Posterior cingulate gyrus (tissue), 11 donors: ENCODE measurements at places on chromosomes 6 and 20.

DNA sequence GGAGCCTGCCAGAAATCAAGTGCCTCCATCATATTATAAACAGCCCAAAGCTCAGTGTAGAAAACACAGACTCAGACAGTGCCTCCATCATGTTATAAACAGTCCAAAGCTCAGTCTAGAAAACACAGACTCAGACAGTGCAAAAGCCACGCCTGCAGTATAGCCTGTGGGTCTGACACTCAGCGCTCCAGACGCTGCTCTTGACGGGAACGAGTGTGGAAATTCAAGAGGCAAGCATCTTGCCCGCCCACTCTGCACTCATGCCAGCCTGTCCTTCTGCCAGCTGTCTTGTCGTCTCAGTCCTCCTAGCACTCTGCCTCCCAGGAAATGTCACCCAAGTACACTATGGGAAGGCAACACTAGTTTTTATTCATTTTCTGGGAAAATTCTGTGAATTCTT lies 274.2 kb upstream of the CDH4 start:
- DNase-seq, result peak; percentile 72

DNA sequence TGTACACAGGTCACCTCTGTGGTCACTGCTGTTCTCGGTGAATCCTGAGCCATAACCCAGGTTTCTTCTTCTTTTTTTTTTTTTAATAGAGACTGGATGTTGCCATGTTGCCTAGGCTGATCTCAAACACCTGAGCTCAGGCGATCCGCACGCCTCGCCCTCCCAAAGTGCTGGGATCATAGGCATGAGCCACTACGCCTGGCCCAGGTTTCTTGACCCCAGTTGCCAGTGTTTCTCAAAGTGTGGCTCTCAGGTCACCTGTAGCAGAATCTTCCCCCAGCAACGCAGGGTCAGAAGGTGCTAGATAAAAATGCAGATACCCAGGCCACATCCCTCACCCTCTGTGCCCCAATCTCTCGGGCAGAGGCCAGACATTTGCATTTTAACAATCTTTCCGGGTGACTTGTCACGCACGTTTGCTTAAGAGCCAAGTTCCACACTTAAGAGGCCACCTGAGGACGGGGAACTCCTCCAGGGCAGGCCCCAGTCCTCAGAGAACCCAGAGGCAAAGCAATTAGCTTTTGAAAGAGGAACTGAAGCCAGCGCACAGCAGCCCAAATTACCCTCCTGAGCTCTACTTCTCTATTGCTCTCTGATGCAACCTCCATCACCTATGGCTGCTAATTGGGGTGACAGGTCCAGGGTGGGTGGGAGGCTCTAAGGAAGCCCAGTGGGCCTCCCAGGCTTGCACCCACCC lies 81.8 kb downstream of the NFATC2 start:
- no peak for DNase-seq

GRCh38 chr20:19129976-19130612 lies 82.3 kb upstream of the SLC24A3 start:
- DNase-seq, result no peak

DNA sequence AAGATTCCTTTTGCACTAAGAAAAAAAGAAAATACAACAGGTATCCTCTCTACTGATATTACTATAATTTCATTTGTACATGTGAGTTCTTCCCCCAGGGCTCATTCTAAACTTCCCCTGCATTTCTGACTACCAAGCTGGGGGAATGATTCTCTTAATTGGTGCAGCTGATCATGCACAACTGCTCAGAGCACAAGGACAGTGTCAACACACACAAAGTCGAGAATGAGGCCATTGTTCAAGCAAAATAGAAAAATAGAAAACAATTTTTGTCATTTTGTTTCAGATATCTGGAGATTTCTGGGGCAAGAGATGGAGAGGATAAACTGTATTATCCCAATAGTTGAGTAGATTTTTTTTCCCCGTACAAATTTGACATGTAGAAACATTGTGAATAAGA lies 236.3 kb downstream of the HAO1 start:
- no peak for DNase-seq

- DNase-seq, result no peak
Observed at GRCh38 chr6:13229205-13230085, 98.9 kb downstream of the TBC1D7 start.

DNA sequence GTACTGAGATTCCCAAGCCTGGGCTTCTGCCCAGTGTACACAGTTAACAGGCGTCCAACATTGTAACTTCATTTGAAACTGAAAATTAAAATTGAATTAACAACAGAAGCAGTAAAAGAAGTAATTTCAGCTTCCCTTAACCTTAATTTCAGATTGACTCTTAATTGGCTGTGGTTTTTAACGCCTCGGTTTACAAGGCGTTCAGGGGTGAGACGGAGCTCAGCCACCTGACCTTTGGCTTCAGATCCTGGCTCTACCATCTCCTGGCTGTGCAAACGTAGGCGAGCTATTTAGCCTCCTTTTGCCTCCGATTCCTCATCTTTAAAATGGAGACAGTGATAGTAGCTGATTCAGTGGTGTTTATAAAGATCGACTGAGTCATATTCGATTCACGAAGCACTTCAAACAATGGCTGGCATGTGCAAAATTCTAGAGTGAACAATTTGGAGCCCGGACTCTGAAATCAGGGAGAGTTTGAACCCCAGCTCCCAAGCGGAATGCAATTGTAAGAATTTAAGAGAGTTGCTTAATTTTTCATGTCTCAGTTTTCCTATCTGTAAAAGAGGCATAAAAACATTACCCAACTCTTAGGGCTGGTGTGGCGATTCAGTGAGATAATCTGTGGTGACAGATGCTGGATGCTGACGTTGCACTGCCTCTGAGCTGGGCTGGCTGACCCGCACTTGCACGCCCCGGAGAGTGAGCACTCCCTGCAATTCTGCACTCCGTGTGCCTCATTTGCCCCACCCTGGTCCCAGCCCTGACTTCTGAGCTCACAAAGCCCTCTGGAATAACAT lies 23.5 kb upstream of the OCSTAMP start:
- no peak for DNase-seq

- no peak for DNase-seq
Observed at GRCh38 chr20:47860049-47860830, 75.0 kb upstream of the SULF2 start.

- no peak for DNase-seq
Observed at GRCh38 chr6:32430179-32430578, 9.5 kb upstream of the HLA-DRA start.

GRCh38 chr6:137768935-137769334 lies 98.1 kb upstream of the TNFAIP3 start:
- DNase-seq, result no peak

- DNase-seq, result no peak
Observed at GRCh38 chr6:38155144-38155543, 335.6 kb downstream of the ZFAND3 start.

GRCh38 chr6:3587660-3588059 lies 130.8 kb upstream of the SLC22A23 start:
- DNase-seq, result no peak

GRCh38 chr20:44644230-44644617 lies 7.3 kb downstream of the ADA start:
- DNase-seq, result no peak

- no peak for DNase-seq
Observed at GRCh38 chr6:170038251-170038650, 252.6 kb downstream of the DLL1 start.

- DNase-seq, result peak; percentile 67
Observed at GRCh38 chr6:168097621-168098430, 18.8 kb upstream of the FRMD1 start.

DNA sequence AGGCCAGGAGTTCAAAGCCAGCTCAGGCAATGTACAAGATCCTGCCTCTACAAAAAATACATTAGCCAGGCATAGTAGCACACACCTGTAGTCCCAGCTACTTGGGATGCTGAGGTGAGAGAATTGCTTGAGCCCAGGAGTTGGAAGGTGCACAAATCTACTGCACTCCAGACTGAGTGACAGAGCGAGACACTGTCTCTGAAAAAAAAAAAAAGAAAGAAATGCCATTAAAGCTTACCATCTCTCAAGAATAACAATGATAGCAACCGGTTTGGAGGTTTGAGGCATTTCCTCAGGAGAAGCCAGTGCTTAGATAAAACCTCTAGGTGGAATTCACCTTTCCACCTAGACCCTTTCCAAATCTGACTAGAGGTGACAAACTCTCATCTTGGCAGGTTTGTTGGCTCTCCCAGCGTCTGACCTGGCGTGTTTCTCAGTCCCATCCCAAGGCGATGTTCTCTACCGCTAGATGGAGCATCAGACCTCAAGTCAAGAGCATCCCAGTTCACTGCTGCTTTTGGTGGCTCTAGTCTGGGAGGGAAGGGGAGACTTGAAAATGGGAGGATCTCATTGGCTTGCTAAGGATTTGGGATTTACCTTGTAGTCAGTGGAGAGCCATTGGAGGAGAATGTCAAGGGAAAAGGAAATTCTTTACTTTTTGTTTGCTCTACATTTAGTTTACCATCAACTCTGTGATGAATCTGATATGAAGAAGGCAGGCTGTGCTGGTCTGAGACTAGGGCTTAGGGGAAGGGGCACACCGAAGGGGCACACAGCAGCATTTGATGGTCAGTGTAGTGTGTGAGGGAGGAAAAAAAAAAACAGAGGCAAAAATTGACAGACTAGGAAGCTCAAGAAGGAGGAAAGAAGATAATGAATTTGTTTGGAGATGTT lies 67.9 kb downstream of the NCOA7 start:
- no peak for DNase-seq

DNA sequence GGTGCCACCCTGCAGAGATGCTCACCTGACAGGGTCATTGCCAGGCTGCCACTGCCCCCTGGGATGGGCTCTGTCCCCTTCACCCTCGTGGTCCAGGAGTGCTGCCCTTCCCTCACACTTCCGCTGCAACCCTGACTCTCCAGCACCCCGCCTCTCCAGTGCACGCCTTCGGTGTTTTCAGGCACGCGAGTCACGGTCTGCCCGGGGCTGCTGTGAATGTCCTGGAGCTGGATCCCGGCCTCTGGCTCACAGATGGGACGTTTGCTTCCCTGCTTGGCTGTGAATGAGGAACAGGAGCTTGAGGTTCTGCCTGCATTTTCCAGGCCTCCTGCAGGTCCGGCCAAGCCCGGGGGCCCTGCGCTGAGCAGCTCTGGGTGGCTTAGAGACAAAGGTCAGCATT lies 343.4 kb downstream of the SMOC2 start:
- no peak for DNase-seq

DNA sequence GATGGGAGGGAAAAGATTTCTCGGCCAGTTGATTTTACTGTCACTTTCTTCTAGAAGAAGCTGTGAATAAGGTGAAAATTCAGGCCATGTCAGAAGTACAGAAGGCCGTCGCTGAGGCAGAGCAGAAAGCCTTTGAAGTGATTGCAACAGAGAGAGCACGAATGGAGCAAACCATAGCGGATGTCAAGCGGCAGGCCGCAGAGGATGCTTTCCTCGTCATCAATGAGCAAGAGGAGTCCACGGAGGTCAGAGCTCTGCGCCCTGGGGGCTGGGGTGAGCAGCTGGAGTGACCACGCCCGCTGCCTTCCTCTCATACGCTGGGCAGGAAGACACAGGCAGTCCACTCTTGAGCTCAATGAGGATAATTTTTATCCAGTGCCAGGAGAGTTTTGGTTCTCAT lies 21.8 kb upstream of the C20orf144 start:
- no peak for DNase-seq

DNA sequence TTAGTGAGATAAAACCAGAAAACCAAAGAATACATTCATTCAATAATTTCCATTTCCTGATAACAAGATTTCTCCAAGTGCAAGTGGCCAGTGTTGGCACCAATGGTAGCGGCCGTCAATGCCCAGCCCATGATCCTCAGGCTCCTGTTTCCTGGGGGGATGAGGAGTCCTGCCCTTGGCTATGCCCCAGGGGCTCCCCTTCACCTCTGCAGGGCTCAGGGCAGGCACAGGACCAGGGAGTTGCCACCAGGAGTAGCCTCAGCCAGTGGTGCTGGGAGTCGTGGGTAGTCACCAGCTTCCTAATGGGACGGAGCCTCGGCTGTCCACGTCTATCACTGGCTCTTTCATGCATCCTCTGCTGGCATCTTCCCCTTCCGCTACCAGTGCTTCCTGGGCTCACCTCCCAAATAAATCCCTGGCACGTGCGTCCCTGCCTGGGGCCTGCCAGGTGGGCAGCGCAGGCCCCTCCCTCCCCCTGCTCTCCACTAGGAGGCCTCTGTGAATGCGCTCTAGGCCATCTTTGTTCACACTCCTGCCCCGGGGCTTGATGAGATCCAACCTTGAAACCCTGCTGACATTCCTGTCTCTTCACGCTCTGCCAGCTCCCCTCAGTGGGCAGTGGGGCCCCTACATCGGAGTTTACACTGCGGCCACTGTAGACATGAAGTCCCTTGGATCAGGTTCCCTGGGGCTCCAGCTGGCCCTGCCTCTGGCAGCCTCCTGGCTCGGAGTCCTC lies 215.7 kb downstream of the SYNDIG1 start:
- DNase-seq, result peak; percentile 9

GRCh38 chr6:74269600-74269858 lies 573.5 kb downstream of the CD109 start:
- no peak for DNase-seq

DNA sequence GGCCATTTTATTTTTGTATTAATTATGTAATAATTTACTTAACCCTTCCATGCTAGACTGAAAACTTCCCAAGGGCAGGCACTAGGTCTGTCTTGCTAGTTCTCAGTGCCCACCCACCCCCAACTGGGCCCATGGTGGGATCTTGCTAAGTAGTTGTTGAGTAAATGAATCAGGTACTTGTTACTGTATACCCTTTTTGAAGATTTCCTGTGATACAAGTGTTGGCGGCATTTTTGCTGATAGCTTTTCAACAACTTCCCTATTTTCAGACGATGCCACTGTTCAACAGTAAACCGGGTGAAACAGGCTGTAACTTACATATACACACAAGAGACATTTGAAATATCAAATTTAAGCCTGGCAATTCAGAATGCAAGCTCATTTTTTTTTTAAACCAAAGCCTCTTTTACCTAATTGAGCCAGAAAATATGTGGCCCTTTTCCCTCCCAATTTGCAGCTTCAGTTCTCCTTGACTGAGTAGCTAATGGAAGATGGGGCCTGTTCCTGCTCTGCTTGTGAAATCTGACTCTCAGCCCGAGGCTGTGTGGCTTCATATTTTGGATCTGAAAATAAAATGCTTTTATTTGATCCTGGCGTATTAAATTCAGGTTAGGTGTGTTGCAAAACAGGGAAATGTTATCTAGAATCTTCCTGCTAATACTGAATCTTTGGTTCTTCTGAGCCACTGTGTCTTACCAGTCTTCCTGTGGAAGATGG lies 288.3 kb downstream of the NRN1 start:
- DNase-seq, result no peak

DNA sequence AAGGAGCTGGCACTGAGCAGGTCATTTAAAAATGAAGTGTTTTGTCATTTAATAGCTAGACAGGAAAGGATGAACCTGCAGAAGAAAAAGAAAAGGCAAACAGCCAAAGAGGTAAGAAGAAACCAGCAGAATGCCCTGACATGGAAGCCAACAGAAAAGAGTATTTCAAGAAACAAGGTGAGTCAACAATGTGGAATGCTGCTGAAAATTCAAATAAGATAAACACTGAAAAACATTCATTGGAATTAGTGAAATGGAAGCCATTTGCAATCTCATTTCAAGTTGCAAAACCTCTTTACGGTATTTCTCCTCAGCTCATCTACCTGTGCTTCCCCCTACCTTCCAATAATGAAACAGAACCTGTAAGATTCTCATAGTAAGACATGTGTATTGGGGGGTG lies 59.6 kb downstream of the RWDD2A start:
- DNase-seq, result no peak
